Calu3 (cell line): ENCODE measurements at places on chromosomes 13 and 19. TPM values are rescaled to one million over a fixed set of nuclear protein-coding genes. Genes with fewer than 3 reads are reported as not detected.

- no peak for DNase-seq
Observed at GRCh38 chr13:67303661-67304333, 73.7 kb upstream of the PCDH9 start.

DNA sequence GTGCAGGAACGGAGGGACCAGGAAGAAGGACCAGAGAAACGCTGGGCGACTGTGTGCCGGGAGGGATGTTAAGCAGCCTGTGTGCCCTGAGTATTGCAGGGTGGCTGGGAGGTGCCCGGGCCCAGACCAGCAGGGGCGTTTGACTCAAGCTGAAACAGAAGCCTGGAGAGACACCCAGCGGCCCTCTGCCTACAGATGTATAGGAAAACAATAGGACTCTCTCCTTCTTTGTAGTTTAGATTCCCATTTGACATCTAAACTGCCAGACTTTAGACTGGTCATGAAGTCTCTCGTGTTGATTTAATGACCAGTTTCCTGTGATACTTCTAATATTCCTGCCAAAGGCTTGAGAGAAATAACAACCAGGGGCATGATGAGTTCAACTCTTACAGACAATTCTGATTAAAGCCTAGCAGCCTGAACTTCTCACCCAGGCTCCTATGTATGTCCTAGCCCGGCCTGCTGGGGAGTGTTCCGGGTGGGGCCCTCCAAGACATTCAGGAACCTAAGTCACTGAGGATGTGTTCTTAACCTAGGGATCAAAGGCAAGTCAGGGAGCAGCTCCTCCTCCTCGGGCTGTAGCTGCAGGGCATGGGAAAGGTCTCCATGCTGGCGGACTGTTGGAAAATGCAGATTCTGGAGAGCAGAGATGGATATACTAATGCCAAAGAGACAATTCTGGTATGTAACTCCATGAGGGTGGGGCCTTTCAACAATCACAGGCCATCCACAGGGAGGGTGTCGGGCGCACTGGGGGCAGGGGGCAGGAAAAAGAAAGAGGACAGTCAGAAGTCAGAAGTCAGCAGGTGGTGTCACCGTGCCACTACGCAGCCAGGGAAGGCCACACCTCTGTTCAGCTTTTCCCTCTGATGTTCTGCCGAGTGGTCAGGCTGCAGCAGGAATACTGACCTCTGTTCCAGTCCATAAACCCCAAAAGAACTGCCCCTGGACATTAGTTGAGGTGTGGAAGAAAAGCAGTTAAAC lies 131.8 kb downstream of the STARD13 start:
- no peak for DNase-seq

GRCh38 chr19:29531458-29532025 lies 5.7 kb downstream of the VSTM2B start:
- DNase-seq: no peak

DNA sequence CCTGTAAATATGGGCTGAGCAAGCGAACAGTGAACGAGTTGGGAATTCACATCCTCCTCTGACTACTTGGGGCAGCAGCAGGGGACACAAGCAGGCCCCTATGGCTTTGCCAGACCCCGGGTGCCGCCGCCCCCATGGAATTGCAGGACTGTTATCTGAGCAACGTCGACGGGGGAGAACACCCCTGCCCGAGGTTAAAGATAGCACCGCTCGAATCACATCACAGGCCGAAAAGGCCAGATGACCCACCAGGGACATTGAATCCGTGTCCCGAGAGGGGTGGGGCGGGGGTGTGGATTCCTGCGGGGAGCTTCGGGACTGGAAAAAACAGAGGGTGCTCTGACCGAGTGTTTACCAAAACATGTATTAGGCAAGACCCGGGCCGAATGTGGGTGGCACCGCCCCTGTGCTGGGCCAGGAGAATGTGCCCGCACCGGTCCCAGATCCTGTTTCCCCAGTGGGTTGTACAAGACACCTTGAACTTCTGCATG lies 9.1 kb downstream of the FEM1A start:
- peak; percentile 86 for DNase-seq

DNA sequence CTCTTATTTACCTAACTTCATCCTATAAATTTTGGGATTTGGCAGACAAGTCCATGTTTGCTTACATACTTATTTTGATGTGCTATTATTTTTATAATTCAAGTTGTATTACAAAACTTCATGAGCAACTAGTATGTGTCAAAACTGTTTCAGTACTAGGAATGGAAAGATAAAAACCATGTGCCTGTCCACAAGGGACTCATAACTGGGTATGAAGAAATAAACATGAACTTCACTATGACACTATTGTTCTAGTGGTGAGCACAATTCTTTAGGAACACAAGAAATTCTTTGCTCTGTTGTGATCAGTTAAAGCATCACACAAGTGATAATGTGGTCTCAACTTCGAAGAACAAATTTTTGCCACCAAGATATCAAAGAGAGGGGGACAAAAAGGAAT lies 97.5 kb upstream of the FBXL3 start:
- DNase-seq: no peak

DNA sequence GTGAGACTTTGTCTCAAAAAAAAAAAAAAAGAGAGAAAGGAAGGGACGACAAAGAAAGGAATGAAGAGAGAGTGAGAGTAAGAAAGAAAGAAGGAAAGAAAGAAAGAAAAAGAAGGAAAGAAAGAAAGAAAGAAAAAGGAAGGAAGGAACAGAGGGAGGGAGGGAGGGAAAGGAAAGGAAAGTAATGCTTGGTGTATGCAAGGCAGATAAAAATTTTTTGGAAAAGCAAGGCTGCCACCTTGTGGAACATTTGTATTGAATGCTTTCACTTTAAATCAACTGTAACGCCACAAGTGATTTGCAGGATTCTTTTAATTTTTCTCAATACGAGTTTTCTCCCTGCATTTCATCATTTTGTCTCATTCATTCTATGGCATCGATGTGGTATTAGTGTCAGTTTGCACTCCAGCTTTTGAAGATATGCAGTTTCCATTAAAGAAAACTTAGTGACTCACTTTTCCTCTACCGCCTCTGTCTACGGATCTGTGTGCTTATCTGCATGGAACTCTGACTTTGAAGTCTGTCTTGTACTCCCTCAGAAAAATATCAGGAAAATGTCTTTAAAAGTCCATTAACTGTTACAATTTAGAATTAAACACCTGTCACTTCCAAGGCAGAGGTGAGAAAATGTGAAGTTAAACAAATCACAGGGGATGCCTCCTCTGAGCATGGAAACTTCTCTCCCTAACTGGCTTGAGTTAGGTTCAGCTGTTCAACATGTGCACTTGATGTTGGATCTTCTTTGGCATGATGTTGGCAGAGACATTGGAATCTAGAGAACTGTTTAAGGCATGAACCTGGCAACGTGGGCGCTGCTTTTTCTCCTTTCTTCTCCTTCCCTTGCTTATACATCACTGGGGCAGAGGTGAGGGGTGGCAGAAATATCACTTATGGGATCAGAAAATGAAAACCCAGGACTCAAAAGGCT lies 20.0 kb upstream of the ZDHHC20 start:
- peak; percentile 51 for DNase-seq

GRCh38 chr13:48126944-48127830 lies 32.3 kb upstream of the MED4 start:
- peak; percentile 20 for DNase-seq

DNA sequence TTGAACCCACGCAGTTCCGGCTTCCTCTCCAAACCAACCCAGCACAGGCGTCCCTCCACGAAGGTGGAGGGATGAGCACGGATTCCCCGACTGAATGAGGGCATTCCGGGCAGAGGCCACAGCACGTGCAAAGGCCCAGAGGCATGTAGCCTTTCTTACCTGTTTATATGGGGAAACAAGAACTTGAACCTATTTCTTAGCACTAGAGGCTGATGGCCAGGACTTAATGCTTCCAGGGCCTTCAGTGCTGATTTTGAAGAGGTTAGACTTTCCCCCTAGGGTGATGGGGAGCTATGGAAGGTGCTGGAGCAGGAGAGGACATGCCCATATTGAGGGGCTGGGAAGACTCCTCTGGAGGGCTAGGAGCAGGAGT lies 2.0 kb downstream of the MAST3 start:
- DNase-seq: no peak

GRCh38 chr13:73970421-73971055 lies 163.7 kb downstream of the KLF12 start:
- no peak for DNase-seq

DNA sequence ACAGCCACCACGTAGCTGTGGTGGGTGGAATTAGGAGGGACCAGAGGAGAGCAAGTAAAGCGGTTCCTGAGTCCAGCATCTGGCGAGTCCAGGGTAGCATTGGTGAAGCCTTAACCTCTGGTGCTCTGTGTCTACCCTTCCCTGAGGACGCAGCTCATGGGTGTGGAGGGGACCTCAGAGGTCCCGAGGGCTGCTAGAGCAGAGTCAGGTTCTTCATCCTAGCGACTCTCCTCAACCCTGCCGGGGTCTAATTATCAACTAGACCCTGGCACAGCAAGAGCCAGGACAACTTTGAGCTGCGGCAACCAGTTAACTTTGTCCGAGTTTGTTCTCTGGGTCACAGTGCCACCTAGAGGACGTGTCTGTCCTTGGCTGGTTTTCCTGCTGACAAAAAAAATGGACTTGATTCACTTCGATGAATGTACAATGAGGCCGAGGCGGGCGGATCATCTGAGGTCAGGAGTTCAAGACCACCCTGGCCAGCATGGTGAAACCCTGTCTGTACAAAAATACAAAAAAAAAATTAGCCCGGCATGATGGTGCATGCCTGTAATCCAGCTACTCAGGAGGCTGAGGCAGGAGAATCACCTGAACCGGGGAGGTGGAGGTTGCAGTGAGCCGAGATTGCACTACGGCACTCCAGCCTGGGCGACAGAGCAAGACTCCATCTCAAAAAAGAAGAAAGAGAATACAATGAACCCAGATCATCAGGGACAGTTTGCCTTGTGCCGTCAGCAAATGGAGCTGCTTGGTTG lies 25.0 kb downstream of the TSSK6 start:
- peak; percentile 74 for DNase-seq

GRCh38 chr19:58395220-58395978 lies at the start of gene RNF225:
Gene RNF225 (plus strand): TSS chr19:58395656. CDS start chr19:58396090, 434 bp downstream.
- DNase-seq: peak; percentile 92

- DNase-seq: no peak
Observed at GRCh38 chr19:56595548-56595899, 422 bp downstream of the ZNF71 start.

DNA sequence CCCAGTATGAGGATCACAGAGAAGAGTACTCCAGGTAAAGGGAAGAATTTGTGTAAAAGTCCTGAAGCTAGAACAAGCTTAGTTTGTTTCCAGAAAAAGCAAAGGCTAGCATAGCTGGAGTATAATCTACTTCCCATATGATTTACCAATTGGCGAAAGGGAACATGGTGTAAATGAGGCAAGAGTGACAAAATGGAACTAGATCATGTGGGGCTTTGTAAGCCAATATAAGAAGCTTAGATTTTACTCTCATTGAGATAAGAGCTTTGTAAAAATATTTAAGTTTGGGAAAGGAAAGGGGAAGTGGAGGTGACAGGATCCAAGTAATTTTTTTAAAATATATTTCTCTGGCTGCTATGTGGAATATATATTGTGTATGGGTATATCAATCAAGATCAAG lies 234.9 kb downstream of the KCTD12 start:
- no peak for DNase-seq

DNA sequence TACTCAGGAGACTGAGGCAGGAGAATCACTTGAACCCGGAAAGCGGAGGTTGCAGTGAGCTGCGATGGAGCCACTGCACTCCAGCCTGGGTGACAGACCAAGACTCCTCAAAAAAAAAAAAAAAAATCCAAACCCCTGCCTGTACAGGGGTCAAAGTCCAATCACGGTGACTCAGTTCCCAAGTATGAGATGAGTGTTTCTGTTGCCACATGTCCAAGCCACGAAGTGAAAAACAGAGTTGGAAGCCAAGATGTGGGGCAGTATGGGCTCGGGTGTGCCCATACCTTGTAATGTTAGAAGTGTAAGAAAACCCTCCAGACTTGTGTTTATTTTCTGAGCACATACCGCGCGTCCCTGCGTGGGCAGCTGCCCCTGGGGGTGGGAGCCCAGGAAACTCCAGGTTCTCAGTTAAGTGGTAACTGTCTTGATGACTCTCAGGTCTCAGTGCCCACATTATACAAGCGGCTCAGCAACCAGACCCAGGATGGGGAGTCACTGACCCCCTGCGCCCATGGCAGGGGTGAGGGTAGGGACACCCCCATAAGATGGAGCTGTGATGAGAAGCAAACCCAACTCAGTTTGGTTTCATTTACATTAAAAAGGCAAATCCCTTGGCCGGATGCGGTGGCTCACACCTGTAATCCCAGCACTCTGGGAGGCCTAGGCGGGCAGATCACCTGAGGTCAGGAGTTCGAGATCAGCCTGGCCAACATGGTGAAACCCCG lies 1.2 kb upstream of the GPX4 start:
- DNase-seq: peak; percentile 83

GRCh38 chr13:43880926-43881325 lies 1.2 kb downstream of the LACC1 start:
- DNase-seq: no peak

DNA sequence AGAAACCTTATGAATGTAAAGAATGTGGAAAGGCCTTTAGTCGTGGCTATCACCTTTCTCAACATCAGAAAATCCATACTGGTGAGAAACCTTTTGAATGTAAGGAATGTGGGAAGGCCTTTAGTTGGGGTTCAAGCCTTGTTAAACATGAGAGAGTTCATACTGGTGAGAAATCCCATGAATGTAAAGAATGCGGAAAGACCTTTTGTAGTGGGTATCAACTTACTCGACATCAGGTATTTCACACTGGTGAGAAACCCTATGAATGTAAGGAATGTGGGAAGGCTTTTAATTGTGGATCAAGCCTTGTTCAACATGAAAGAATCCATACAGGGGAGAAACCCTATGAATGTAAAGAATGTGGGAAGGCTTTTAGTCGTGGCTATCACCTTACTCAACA lies 20.8 kb downstream of the ZNF283 start:
- DNase-seq: no peak

DNA sequence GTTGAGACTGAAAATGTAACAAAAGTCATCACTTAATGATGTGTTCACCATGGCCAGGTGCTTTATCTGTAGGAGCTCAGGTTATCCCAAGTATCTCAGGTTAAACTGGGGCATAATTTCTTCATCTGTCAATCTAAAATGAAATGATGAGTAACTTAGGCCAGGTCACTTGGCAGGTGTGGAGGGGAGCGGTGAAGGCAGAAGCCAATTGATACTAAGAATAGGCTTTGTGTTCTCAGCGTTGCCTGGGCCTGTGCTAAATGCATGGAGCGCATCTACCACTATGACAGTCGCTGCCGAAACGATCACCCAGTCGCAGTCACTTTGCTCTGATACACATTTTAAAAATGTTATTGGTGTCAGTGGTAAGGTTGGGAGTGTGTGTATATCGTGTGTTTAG lies 91.6 kb downstream of the FGF9 start:
- DNase-seq: no peak

The KCNN4 gene
- total RNA-seq: 147 and 152 TPM in 2 replicates

The APC2 gene
- total RNA-seq: 0.12 and 0.44 TPM in 2 replicates

The GNA15 gene
- total RNA-seq: 5.9 and 6.5 TPM in 2 replicates

The IFI30 gene
- 22.4 and 41.8 TPM in 2 replicates for total RNA-seq

The C19orf73 gene
- 1.9 and 2.0 TPM in 2 replicates for total RNA-seq

The PEAK3 gene
- not detected in 2 replicates for total RNA-seq
